Mesenchymal stem cell (in vitro differentiated cells and primary cell): ENCODE measurements at places on chromosomes 12 and 14.
A peak's percentile ranks its signal among the peaks of the same experiment; 100 is the strongest.

- peaks cover 32% of the 10 kb centered on the region for H3K36me3 ChIP-seq
- peak overlapping the region; percentile 99 for H3K4me3 ChIP-seq
- H3K27ac ChIP-seq = peak overlapping the region; percentile 55
- peak; percentile 88 for DNase-seq
These were observed 1.2 kb downstream of the RPLP0 start for GRCh38 chr12:120199595-120200306.

GRCh38 chr14:32594766-32595165 is 265.7 kb downstream of the AKAP6 start:
- no peak overlapping the region for H3K27ac ChIP-seq
- peaks cover 6% of the 10 kb centered on the region for H3K4me1 ChIP-seq
- H3K4me3 ChIP-seq = peak overlapping the region; percentile 33
- no peaks in the 10 kb centered on the region for H3K36me3 ChIP-seq
- no peaks in the 10 kb centered on the region for H3K27me3 ChIP-seq

DNA sequence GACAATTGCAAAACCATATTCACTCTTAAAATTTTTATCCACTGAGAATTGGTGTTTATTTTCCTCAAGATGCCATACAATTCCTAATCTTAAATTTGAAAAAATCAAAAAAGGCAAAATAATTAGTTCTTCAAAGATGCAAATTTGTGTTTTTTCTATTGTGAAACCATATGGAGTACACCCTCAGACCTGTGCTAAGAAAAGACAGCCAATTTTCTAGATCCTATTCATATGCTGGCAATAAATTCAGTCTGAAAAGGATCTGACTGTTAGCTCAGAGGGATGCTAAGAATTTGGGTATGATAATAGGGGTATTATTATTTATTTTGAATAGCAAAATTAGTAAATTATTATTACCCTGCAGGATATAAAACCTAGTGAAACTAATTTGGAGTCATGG is 476.9 kb upstream of the SYT1 start:
- no peak overlapping the region for H3K27ac ChIP-seq
- H3K4me3 ChIP-seq = no peak overlapping the region
- no peaks in the 10 kb centered on the region for H3K27me3 ChIP-seq
- DNase-seq = no peak
- no peaks in the 10 kb centered on the region for H3K36me3 ChIP-seq
- H3K4me1 ChIP-seq = no peaks in the 10 kb centered on the region

DNA sequence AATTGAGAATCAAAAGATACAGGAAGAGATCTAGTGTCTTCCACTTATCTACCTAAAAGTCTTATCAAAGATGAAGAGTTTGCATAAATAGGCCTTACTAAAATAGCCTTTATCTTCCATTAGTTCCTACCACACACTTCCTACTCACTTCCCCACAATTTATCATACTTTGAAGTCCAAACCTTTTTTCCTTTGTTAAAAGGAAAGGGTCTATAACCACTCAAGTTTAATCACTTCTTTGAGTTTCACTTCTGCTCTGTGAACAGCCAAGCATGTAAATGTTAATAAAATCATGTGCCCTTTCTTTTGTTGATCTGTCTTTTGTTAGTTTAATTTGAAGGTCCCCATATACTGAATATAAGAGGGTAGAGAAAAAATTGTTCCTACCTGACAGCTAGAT is 114.5 kb downstream of the PHLDA1 start:
- H3K27me3 ChIP-seq = no peaks in the 10 kb centered on the region
- no peak overlapping the region for H3K27ac ChIP-seq
- DNase-seq = no peak
- no peaks in the 10 kb centered on the region for H3K4me1 ChIP-seq

DNA sequence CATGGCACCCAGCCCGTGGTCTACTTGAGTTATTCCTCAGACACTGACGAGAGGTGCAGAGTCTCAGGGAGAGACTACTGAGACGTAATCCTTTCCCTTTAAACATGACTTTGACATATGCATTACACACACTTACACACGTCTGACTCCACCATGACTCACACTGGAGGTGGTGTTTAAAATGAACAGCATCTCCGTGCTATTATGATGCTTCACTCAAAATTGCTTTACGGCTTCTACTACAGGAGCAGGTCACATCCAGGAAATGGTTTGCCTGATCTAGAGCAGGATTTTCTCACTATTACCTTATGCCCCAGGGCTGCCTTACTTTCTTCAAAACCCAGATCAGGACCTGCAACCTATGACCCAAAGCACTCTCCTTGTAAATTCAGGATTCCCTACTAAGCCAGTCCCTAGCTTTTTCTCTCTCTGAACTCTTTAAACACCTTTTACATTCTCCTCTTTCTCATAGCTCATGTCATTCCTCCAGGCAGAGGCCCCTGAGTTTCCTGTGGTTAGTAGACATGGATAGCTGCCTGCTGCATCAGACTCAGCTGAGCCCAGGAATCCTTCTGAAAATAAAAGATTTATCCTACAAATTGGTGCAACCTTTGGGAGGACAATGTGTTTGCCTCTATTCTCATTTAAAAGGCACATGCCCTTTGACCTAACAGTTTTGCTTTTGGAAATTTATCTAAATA is 31.2 kb downstream of the TMCC3 start:
- DNase-seq = peak; percentile 76
- peak overlapping the region; percentile 96 for H3K27ac ChIP-seq
- no peak overlapping the region for H3K4me3 ChIP-seq
- H3K36me3 ChIP-seq = no peaks in the 10 kb centered on the region
- H3K4me1 ChIP-seq = peaks cover 31% of the 10 kb centered on the region

DNA sequence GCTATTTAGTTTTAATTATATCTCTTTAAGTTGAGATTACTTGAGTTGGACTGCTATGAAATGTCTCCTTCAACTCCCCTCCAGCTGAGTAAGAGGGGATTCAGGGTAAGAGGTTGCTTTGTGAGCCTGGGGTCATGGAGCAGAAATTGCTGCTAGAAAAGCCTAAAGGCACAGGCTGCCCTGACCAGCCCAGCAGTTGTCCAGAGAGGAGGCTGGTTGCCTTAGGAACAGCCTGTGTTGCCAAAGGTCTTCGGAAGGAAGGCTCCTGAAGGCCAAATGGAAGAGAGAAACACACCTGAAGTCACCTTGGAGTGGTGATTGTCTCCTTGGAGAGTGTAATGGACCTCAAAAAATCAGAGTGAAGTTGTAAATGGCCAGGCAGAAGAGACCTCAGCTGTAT is 235.5 kb upstream of the PDE3A start:
- no peaks in the 10 kb centered on the region for H3K36me3 ChIP-seq
- H3K27ac ChIP-seq = no peak overlapping the region
- H3K4me3 ChIP-seq = no peak overlapping the region

DNA sequence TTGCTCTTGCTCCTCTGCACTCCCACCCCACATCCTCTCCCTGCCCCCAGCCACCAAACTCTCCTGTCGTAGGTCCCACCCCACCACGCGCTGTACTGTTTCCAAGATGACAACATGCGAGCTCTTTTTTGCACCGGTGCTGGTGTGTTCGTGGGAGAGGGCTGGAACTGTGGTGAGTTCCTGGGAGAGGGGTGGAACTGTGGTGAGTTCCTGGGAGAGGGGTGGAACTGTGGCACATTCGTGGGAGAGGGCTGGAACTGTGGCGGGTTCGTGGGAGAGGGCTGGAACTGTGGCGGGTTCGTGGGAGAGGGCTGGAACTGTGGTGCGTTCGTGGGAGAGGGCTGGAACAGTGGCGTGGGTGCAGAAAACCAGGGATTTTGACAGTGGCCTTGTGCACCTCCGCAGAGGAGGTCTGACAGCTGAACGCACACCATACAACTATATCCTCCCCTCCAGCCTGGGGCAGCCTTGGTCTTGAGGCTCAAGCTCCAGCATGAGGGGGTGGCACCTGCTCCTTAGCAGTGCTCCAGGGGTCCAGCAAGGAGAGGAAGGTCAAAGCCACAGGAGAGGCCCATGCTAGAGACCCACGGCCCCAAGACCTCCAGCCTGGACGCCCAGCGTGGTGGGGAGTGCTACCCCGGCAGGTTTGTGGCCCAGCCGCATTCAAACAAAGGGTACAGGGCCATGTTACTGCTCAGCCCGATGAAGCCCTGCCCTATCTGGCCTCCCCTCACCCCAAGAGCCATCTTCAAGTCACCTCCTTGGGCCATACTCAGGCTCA is 50.1 kb downstream of the ACTN1 start:
- H3K27me3 ChIP-seq = no peaks in the 10 kb centered on the region
- H3K4me1 ChIP-seq = peaks cover 27% of the 10 kb centered on the region
- peaks cover 40% of the 10 kb centered on the region for H3K36me3 ChIP-seq
- H3K27ac ChIP-seq = no peak overlapping the region
- H3K4me3 ChIP-seq = no peak overlapping the region

DNA sequence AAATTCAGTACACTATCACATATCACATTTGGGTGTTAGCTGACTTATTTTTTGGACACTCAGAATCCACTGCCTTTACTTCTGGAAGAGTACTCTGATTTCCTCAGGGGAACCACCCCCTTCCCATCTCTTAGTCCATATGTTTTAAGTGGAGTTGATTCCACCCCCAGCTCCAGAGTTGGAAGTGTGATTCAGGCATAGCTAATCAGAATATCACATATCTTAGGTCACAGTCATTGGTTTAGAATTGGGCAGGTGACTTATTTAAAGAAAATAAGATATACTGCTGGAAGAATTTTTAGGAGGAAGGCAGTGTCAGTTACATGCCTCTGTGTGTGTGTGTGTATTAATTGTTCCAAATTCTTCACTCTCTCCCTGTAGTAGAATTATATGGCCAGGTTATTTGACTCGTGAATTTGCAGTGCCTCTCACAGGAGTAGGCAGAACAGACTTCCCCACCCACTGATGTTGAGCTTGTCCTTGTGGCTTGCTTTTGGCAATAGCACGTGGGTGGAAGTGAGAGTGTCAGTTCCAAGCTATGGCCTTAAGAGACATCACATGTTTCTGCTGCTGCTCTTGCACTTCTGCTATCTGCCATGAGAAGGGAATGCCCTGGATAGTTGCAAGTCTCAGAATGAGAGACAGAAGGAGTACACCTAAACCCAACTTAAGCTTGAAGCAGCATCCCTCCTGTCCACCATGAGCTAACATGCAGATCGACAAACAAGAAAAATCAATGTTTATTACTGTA is 6.4 kb upstream of the GAS2L3 start:
- no peak overlapping the region for H3K4me3 ChIP-seq
- DNase-seq = no peak
- H3K4me1 ChIP-seq = no peaks in the 10 kb centered on the region
- H3K36me3 ChIP-seq = no peaks in the 10 kb centered on the region
- no peak overlapping the region for H3K27ac ChIP-seq
- peaks cover 24% of the 10 kb centered on the region for H3K27me3 ChIP-seq

- H3K4me1 ChIP-seq = peaks cover 27% of the 10 kb centered on the region
- H3K36me3 ChIP-seq = no peaks in the 10 kb centered on the region
- peak; percentile 40 for DNase-seq
- no peaks in the 10 kb centered on the region for H3K27me3 ChIP-seq
These were observed 51.4 kb downstream of the VCPKMT start for GRCh38 chr14:50064993-50065392.

DNA sequence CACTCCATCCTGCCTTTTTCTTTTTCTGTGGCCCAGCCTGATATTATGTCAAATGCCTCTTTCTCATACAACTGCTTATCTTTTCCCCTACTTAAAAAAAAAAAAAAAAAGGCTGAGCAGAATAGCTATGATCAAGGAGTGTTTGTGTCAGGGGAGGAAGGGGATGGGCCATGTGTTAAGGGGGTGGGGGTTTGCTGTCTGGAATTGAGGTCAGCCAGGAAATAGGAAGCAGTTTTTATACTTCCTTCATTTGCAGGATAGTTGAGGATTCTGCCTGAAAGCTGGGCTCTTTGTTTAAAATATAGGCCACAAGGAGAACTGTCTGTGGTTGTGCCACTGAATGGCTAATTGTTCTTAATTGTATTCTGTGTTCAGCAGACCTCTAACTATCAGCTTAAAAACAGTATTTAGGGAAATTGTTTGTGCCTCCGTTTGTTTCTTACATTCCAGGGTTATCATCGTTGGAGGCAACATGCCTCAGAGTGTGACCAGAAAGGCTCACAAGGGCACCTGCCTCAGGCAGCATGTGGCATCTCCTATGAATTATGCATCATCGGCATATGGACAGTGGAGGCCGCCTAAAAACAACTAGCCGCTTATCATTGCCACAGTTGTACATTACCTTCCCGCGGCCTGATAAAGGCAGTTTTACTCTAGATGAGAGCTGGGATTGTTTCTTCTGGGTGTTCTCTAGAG is 96.0 kb downstream of the SRGAP1 start:
- no peak overlapping the region for H3K4me3 ChIP-seq
- H3K27ac ChIP-seq = no peak overlapping the region
- DNase-seq = no peak
- peaks cover 59% of the 10 kb centered on the region for H3K36me3 ChIP-seq

DNA sequence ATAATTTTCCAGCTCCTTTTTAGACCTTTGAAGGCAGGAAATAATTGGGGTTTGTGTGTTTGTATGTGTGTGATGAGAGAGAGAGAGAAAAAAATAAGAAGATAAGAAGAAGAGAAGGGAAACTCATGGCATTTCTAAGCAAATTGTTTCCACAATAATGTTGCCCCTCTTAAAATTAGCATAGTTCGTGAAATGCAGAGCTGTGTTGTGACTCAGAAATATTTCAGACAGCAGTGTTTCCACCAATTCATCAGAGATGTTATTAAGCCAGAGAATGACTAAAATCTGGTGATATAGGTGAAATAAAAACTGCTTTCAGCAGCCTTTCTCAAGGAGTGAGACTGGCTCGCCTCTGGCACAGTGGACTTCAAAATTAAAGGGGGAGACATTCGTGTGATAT is 65.9 kb upstream of the ARHGAP5 start:
- no peak overlapping the region for H3K27ac ChIP-seq
- H3K4me1 ChIP-seq = peaks cover 9% of the 10 kb centered on the region
- no peak overlapping the region for H3K4me3 ChIP-seq
- no peak for DNase-seq

DNA sequence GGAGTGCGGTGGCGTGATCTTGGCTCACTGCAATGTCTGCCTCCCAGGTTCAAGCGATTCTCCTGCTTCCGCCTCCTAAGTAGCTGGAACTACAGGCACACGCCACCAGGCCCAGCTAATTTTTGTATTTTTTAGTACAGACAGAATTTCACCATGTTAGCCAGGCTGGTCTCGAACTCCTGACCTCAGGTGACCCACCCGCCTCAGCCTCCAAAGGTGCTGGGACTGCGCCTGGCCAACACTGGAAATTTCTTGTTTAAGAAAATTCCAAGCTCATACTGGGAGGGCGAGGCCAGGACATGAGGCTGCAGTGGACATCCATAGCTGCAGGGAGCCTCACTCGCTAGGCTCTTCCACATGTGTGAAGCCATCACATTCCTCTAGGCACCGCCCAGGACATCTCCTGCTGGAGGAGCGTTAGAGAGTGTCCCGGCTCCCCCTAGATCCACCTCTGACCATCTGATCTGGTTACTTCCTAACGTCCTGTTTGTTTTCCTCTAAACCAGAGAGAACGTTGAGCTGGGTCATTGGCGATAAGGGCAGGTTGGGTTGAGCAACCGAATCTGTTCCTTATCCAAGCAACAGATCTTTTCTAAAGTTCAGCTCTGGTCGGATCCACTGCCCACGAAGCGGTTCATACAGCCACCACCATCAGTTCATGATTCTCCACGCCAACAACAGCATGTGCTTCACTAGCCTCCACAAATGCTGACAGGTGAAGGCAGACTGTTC is 108.2 kb upstream of the MED13L start:
- no peaks in the 10 kb centered on the region for H3K36me3 ChIP-seq
- no peak overlapping the region for H3K4me3 ChIP-seq
- H3K27me3 ChIP-seq = no peaks in the 10 kb centered on the region
- peaks cover 34% of the 10 kb centered on the region for H3K4me1 ChIP-seq
- no peak for DNase-seq

- no peak for DNase-seq
- no peaks in the 10 kb centered on the region for H3K36me3 ChIP-seq
- peaks cover 25% of the 10 kb centered on the region for H3K4me1 ChIP-seq
- H3K27me3 ChIP-seq = no peaks in the 10 kb centered on the region
- peak overlapping the region; percentile 66 for H3K4me3 ChIP-seq
These were observed 977 bp upstream of the TMEM120B start for GRCh38 chr12:121711361-121712189.
